AG10803 (cell line): ENCODE measurements at places on chromosomes 1 and 21.

DNA sequence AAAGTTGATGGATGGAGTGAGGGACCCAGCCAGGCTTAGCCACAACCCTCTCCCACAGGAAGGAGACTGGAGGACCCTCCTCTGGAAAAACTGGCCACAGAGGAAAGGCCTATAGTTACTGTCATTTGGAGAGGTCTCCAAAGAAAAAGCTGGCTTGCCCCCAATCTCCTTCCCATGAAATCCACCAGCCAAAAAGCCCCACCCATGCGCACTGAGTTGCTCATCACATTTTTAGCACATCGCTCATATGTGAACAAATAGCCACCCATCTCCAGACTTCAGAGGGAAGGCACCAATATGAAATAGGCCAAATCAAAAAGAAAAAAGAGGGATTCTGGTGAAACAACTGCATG, 36.9 kb upstream of the QSOX1 start:
- peak; percentile 83 for DNase-seq

- DNase-seq: peak; percentile 23
These were observed 49.8 kb upstream of the SCAF4 start for GRCh38 chr21:31781737-31782136.

DNA sequence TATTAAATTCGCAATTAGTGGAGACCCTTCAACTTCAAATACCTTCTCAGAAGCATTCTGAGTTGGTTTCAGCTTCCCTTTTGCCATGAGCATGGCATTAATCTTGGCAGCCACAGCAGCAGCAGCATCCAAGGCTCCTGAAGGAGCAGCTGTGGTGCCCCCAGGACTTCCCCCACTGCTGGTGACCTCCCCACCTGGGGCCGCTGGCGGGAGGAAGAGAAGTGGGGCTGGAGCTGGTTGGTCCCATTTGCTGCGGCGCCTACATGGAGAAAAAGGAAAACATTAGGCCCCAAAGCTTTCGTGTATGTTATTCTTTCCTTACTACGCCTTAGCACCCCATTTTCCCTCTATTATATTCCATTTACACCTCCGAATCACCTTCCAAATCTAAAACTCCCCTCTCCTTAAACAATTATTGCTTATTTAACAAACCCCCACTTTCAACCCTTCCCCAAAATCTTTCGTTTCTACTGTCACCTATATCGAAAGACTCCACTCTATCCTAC, 569 bp downstream of the KHDC4 start:
- DNase-seq: no peak

GRCh38 chr1:229380536-229381160, 37.8 kb upstream of the CCSAP start:
- no peak for DNase-seq

DNA sequence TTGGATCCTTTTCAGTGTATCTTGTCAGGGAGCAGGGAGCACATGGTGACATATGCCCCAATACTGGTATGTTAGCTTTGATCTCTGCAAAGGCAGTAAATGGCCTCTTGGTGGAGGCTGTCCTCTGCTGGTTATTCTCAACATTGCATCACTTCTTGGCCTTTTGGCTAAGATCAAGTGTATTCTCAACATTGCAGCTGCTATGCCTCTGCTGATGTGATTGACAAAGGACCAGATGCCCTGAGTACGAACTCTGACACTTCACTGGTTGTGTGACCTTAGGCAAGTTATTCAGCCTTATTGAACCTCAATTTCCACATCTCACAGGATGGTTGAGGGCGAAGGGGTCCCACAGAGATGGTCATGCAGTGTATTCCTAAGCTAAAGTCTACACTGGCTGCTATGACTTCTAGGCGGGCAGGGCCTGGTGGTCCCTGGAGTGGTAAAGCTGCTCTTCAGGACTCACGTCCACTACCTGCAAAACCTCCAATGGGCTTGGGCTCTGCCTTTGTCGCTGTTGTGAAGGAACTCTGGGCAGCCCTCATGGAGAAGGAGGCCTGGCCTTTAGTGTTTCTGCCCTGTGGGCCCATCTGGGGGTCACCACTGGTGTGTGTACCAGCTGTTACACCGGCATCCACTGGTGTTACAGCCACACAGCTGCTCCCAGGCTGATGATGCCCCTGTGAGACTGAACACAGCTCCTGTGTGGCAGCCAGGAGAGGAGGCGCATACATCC, 64.8 kb downstream of the DNTTIP2 start:
- peak; percentile 84 for DNase-seq

DNA sequence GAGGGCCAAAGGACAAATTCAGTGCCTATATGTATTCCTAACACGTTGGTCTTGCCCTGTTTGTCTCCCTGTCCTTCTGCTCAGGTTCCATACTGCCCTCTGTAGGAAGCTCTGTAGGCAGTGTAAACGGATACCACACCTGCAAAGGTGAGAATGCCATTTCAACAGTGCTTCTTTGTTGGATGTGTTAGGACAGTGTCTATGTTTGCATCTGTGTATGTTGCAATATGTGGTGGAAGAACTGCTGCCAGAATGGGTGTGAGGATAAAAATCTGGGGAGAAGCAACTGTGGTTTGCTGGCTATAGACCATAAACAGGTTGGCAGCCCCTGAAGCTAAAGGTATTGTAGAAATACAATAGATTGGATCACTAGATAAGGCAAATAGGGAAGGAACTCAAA, 113.1 kb upstream of the BMP8A start:
- no peak for DNase-seq

DNA sequence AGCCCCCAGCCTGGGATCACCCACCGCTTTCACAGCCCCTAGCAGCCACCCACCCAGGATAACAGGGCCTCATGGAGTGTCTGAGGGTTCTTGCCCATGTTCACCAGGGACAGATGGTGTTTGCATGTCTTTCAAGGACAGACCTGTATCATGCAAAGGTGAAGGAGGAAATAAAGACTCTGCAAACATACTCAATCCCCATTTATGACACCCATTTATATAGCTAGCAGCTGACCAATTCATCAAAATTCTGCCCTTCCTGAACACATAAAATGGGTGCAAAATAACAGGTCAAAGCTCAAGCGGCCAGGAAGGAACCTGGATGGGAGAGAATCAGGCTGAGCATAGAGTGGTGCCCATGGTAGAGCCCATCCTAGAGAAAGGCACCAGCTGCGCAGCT, 32.8 kb upstream of the LYPD8 start:
- DNase-seq: no peak

- DNase-seq: peak; percentile 57
These were observed 173.8 kb downstream of the RASAL2 start for GRCh38 chr1:178267646-178268094.

- no peak for DNase-seq
These were observed 600.7 kb upstream of the USP24 start for GRCh38 chr1:55815745-55816455.
